Cardiac fibroblast (primary cell): ENCODE measurements at places on chromosomes 7 and 10.

- no peak for DNase-seq
These were observed 113.1 kb upstream of the SORCS1 start for GRCh38 chr10:107277591-107277990.

GRCh38 chr10:83542774-83543411 lies 596.4 kb upstream of the GHITM start:
- no peak for DNase-seq

DNA sequence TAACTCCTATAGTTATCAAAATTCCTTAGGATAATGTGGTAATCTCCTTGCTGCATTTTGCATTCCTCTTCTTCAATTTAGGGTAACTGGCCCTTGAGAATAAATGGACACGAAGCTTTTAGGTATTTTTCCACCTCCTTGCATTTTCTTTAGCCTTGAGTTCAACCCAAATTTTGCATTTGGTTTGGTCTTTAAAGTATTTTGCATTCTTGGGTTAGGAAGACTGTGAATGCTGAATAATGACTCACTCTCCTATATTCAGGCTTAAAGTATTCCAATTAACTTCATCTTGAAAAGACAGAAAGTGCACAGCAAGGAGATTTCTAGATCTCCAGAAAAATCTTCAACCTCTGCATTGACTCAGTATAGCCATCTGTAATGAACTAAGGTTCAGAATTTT lies 47.3 kb downstream of the TFPI2 start:
- DNase-seq = peak; percentile 31

DNA sequence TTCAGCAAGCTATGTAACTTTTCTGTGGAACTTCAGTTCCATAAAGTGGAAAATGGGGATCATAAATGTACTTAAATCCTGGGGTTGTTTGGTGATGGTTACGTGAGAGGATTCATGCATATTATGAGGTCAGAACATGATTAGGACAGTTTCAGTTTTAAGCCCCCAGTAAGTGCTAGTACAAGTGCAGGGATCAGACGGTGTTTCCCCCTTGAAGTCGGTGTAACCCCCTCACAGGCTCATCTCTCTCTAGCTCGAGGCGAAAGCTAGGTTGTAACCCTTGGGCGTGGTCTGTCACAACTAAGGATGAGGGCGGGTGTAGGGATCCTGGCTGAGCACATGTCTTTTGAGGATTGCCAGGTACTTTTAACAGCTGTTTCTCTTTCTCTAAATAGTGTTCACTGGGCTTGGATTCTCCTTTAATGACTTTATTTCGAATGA lies 84.7 kb downstream of the SPAG6 start:
- no peak for DNase-seq

DNA sequence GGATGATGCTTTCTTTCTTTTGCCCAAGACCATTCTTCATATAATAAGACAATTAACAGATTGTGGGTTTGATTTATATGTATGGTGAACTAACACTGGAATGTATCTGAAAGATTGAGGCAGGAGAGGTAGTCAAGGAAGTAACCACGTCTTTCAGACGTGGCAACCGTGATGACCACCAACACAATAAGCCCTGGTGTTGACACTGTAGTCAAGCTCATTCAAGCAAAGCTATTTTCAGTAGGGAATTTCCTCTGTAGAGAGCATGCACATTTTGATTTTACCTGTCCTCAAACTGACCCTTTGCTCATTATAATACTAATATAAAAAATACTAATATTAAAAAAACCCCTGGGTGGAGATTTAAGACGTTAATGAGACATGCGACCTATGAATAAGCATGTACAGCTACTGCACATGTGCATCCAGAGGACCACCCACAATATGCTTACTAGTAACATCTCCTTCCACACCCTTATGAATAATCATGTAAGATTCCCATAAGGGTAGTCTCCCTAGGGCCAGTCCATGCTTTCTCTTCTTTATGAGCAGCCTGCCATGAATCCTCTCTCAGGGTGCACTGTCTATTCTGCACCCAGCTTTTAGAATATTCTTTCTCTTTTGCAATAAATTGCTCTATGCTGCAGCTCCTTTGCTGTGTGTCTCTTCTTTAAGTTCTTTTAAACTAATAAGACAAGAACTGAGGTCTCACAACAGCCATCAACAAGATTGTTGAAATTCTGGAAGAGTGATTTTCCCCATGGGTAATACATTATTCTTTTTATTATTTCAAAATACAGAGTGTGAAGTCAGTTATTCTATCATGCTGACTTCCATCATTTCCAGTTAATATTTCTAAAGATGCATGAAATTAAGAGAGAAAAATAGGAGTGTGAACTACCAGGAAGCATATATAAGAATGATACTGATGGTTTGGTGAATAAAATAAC lies 151.3 kb upstream of the NPVF start:
- DNase-seq = no peak

- peak; percentile 29 for DNase-seq
These were observed 819 bp downstream of the HYCC1 start for GRCh38 chr7:23012908-23013714.
